ENCODE measurements at places on chromosomes 3 and 15.

DNA sequence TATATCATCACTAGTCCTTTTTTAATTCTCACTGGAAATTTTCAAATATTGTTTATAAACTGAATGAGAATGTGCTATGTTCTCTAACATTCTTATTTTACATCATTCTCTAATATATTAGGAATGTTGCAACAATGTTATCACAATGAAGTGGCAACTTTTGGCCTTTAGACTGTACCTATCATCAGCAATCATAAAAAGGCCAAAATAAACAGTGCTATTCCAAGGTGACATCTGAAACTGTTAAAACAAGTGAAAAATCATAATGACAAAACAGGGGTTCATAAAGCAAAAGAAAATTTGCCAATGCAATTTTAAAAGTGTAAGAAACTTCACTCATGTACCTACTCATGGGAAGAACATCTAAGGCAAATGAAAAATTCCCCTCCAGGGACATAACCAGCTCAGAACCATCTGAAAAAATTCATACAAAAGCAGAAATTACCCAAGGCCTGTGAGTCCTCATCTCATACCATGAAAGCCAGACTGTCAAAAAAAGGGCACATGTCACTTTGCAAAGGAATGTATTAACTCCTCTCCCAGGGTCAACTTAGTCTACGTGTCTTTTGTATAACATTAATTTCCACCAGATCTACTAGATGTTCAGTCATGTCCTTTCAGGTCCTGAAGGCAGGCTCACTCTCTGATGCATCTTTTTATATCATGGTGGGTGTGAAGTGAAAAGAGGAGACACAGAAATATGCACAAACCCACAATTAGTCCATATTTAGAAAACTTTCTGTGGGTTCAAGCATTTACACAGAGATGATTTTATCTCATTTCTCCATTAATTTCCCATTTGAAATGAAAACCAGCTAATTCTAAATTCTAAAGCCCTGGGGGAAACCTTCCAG, 211.9 kb downstream of the CBLB start:
- DNase-seq, result no peak

DNA sequence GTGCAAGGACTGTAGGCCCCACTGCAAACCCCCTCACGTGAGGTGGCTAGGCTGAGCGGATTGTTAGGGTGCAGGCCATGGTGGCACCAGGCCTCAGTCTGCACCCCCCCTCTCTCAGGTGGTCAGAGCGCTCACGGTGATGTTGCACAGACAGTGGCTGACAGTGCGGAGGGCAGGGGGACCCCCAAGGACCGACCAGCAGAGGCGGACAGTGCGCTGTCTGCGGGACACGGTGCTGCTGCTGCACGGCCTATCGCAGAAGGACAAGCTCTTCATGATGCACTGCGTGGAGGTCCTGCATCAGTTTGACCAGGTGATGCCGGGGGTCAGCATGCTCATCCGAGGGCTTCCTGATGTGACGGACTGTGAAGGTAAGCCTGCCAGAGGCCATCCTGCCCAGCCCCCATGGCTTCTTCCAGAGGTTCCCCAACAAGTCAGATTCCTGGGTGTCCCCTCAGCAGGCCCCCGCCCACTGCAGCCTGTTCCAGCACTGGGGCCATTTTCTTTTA, 18.2 kb downstream of the ATRIP start:
- no peak for DNase-seq

DNA sequence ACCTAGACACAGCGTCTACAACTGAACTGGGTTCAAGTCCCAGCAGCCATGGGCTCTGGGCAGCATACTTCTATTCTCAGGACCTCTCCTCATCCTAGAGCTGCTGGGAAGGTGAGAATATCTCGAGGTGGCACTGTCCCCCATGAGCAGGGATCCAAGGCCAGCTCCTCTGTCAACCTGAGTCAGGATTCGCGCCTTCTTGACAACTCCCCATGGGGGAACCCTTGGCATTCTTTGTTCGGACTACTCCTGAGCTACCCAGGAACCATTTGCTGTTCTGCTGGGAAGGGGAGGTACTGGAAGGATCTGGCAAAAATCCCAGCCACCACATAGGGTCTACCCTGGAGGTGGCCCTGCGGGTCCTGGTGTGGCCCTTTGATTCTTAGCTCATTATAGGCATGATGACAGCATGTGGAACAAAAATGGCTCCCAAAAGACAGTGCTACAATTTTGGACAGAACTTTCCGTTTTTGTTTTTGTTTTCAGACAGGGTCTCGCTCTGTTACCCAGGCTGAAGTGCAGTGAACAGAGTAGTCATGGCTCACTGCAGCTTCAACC, 22.3 kb downstream of the PLXNB1 start:
- no peak for DNase-seq

DNA sequence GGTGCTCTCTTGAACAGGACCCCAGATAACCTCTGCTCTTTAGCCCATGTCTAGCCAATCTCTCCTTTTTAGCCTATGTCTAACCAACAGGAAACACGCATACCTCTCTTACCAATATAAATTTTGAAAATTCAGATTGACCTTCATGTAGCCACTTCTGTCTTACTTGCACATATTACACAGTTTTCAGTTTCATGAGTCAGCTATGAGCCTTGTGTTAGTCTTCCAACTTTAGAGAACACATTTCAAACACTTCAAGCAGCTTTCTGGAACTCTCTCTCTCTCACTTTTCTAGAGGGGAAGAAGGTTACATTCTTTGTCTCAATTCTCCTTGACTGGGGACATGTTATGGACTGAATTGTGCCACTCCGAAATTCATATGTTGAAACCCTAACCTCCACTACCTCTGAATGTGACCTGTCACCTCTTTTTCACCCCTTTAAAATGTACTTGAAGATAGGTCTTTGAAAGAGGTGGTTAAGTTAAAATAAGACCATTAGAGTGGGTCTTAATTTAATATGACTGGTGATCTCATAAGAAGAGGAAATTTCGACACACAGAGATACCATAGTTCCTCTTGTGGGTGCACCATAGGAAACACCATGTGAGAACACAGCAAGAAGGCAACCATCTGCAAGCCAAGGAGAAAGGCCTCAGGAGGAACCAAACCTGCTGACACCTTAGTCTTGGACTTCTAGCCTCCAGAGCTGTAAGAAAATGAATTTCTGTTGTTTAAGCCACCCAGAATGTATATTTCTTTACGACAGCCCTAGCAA, 480.3 kb upstream of the ALCAM start:
- DNase-seq, result no peak

- DNase-seq, result no peak
These were observed 66.2 kb downstream of the SAMMSON start for GRCh38 chr3:70065696-70066253.

GRCh38 chr3:177824190-177824786, 627.0 kb upstream of the TBL1XR1 start:
- DNase-seq, result no peak

DNA sequence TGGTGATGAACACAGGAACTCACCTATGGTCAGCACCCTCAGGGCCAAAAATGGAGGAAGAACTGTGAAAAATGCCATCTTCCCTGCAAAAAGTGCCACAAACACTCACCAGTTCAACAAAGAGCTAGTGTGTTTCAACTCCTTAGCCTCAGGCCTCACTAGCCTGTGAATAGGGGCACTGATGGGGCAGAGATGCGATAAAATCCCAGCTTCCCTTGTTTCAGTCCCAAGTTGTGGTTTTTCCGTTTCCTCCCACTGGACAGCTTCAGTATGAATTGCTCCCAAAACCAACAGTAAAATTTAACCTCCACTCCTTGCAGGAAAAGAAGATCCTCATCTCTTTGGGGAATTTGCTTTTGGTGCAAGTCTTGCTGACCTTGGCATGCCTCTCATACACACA, 117.4 kb upstream of the ADAMTS9 start:
- DNase-seq, result no peak

DNA sequence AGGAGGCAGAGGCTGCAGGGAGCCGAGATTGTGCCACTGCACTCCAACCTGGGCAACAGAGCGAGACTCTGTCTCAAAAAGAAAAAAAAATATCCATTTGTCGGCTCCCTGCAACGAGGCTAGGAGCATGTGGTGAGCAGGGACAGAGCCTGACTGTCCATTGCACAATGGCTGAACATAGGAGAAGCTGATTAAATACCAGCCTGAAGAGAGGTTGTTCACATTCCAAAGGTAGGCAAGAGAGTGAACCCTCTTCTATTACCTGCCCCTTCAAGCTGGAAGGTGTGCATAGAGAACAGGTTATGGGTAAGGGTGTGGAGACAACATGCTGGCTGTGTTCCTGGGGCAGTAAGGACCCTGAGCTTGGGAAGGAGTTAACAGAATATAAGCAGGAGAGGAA, 78.7 kb downstream of the DAPK2 start:
- DNase-seq, result no peak

- no peak for DNase-seq
These were observed 300.9 kb downstream of the PYDC2 start for GRCh38 chr3:191761906-191762305.
